ENCODE measurements at places on chromosomes 16 and 17. TPM values are rescaled to one million over a fixed set of nuclear protein-coding genes. Genes with fewer than 3 reads are reported as not detected.
A peak's percentile ranks its signal among the peaks of the same experiment; 100 is the strongest.

BICDL2 gene
- total RNA-seq, result 12.1 TPM

CHP2 gene
- not detected for total RNA-seq

MT1G gene
- total RNA-seq, result not detected

CD300H gene
- not detected for total RNA-seq

NKD1 gene
- total RNA-seq, result 1.3 TPM

CD300A gene
- 29.1 TPM for total RNA-seq

- no peak for ATAC-seq
Measured at GRCh38 chr16:88368036-88368435, 14.7 kb upstream of the ZNF469 start.

GRCh38 chr17:30586818-30587595 is 109.8 kb downstream of the GOSR1 start:
- peak; percentile 87 for ATAC-seq

GRCh38 chr16:84175350-84176081 is 11.3 kb downstream of the TAF1C start:
- peak; percentile 75 for ATAC-seq

DNA sequence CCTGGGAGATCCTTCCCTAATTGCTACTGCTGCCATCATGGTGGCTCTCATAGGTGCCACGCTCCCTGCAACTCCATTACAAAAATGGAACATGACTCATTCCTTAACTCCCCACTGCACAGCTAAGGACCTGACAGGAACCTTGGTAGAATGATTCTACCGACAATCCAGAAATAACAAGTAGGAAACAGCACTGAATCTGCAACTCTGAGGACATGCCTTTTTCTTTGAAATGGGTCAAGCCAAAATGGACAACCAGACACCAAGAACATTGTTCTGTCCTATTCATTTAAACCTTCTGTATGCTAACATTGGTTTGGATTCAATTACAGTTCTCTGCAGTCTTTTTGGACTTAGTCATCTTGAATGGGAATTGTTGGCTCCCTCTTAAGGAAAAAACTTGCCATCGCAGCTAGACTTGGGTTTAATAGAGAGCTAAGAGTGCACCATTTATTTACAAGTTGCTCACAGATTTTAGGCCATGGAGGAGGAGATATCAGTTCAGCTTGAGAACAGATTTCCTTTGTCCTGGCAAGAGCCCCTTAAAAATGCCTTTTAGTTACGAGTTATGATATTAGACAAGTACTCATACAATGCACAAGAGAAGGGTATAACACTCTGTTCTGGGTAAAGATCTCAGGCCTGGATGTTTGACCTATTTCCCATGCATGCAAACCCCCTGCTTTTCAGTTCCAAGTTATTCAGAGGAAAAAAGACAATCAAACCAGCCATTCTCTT is 20.9 kb upstream of the NSRP1 start:
- no peak for ATAC-seq

- no peak for ATAC-seq
Measured at GRCh38 chr16:27511657-27512448, 37.9 kb downstream of the GTF3C1 start.

DNA sequence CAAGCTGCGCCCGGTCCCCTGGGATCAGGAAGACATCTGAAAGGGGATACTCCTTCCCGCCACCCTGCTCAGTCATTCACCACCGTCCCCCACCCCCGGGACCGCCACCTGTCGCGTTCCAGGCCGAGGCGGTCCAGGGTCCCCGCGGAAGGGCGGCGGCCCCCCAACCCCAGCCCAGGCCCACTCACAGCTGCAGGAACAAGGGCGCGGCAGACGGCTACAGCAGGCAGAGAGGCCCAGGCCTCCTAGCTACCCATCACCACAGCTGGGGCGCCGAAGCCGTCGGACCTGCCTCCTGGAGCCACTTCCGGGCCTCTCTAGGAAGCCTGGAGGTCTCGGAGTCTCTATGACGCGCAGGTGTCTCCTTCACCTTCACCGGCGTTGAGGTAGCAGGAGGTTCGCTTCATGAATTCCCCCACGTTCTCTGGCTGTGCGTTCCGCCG is at the start of gene SDR42E1:
Gene SDR42E1 (minus strand): TSS at position 272 of the 443 bp plus-strand sequence. CDS start 10,612 bp downstream, outside the sequence.
- ATAC-seq, result peak; percentile 36

DNA sequence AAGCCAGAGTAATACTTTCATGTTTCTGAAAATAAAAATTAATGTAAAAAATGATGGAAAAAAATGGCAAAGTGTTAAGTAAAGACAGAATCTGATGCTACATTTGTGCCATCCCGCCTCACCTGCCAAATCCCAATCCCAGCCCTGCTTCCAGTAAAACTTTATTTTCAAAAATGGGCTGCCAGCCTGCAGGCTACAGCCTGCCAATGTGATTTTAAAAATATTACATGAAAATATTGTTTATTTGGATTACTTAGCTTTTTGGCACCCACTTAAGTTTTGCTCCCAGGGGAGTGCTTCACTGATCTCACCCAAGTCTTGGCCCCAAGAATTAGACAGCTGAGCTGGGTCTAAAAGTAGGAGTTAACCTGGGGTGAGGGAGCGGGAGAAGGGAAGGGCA is 112.8 kb downstream of the C16orf78 start:
- ATAC-seq, result no peak

DNA sequence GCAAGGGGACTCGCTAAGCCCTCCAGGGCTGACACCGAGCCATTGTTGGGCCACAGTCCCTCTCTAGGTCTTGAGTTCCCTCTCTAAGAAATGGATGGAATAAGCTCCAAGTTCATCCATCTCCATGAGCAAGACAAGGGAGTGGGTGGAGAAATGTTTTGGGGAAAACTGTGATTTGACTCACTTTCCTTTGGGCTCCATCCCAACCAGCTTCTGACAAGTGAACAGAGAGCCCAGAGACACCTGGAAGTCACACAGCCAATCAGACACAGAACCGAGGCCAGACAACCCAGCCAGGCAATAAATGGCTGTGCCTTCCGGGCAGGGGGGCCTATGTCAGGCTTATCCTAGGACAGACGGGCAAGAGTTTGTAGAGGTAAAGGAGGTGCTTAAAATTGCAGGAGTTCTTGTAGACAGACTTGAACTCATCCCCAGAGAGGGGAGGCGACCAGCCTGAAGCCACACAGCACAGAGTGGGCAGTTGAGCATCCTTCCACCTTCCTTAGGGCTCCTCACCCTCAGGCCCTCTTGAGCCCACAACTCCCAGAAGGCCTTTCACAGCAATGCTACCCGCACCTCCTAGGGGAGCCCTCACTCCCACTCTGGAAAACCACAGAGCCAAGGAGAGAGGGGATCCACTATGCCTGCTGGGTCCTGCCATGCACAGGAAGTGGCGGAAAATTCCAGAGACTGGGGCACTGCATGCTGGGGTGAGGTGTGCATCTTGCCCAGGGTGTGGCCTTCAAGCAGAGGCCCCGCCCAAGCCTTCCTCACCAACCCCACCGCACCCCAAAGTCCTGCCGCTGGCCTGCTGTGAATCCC is 9.5 kb upstream of the FAM83G start:
- ATAC-seq, result no peak

GRCh38 chr17:42271006-42271778 is 5.0 kb downstream of the STAT5B start:
- peak; percentile 51 for ATAC-seq

DNA sequence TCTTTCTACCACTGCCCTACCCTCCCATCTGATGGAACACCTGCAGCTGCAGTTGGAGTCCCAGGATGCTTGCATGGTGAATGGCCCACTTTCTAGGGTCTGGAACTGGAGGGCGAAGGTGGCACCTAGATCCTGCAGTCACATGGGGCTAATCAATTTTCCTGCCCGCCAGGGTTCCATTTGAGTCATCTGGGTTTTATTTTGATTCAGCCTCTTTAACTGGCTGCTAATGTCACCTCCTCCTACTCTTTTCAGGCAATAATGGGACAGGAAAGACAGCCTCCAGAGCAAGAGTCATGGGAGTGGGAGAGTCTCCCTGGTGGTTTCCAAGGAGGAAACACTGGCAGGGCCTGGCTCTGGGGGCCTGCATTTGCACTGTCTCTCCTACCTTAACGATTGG is 3.8 kb upstream of the TBKBP1 start:
- ATAC-seq, result peak; percentile 42

Measured in activated T-helper 17 cell treated with anti-CD3 and anti-CD28 coated beads, Interleukin-2, amount 50 U/mL, for 72 hours (primary cell).